ENCODE measurements at places on chromosomes 12 and 14.
A peak's percentile ranks its signal among the peaks of the same experiment; 100 is the strongest.

DNA sequence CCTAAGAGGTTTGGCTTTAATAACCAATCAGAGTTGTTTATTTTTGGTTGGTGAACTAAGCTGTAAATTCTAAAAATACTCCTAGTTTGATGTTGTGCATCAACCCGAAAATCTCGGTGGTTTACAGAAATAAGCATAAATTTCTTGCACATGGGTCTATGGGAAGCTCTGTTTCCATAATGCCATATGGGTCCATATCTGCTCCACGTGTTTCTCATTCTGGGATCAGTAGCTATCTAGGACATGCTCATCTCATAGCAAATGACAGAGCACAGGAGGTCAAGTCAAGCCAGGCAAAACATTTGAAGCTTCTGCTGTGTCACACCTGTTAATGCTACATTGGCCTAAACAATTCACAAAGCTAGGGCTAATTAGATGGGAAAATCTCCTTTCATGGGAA lies 23.1 kb downstream of the NUP37 start:
- no peak for DNase-seq

- no peak for DNase-seq
These were observed 1.5 kb upstream of the STRAP start for GRCh38 chr12:15880721-15881120.

- DNase-seq: peak; percentile 10
These were observed at the start of gene CCDC63 for GRCh38 chr12:110846615-110847566. Gene CCDC63, plus strand, starts transcription at chr12:110846987. Its CDS starts 5,968 bp downstream, at chr12:110852955.

DNA sequence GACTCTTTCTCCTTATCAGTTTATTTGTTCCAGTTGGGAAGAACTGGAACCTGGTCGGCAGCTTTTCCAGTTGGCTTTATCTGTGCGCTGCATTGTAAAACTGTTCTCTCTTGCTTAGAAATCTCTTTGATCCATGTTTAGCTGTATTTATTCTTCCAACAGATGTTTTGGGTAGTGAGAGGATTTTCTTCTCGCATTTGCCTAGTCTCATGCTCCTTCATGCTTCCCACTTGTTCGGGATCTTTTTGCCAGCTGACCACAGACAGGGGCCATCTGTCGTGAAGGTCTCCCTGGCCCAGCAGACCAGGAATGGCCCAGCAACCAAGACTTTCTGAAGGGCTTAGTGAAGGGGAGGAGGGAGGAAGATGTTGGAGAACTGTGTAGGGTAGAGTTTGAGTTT lies 21.6 kb downstream of the NTF3 start:
- no peak for DNase-seq

DNA sequence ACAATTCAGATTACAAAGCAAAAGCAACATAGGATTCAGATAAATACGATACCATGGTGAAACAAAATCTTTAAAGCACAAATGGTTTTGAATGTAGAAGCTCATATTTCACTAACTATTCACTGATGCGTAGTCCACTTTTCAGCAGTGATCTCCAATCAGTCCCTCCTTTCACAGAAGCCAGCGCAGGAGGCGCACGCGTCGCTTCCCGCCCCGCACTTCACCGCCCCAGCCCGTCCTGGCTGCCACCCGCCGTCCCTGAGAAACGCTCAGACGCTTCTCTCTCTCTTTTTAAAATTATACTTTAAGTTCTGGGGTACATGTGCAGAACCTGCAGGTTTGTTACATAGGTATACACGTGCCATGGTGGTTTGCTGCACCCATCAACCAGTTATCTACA lies 19.8 kb upstream of the CHFR start:
- no peak for DNase-seq

DNA sequence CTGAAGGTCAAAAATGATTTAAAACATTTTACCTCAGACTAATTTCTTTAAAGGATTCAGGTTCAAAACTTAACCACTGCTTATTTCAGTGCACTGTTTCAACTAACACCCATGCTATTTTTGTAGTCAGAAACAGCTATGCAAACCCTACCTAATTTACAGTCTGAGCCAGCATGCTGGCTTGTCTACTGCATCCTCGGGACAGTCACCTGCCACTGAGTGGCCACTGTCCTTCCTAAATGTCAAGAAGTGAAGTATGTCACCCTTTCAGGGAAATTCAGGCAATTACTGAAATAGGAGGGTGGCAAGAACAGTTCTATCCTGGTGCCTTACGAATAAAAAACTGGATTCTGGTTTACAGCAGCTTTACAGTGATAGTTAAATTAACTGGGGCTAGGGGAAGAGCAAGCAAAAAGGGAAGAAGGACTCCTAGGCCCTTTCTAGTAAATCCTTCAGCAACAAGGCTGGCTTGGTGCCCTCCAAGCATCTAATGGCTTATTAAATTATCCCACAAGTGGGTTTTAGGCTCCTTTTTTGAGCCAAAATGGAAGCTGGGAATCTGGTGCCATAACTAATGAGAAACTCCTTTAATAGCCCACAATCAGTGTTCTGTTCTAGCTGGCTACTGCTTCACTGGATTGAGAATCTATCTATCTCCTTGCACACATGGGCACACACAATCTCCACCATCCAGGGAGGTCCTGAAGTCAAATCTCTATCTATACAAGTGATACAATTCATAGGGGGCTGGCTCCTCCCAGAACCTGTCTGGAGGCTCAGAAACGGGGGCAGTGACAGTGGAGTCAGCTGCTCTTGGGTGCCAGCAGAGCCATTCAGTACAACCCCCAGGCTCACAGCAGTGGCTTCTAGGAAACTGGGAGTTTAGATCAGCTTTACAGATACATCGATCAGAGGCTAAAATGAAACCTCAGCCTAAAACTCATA lies 43.4 kb downstream of the SH2B3 start:
- DNase-seq: no peak

DNA sequence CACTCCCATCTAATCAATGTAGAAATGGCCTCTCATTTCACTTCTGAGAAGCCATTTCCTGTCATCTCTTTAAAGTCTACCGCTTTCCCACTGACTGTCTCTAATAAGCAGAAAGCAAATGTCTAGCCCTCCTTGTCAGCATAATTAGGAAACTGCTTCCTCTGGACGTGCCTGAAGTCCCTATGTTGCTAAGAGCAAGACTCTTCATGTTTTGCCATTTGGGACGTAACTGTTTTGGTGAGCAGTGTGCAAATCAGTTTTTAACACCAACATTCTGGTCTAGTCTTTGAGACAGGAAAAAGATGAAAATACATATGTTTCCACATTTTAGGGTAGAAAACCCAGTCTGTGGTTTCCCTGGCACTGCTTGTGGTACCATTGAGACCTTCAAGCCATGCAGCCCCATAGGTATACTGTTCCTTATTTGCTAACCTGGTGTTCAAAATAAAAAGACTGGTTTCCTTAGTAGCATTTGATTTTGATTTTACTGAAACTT lies 22.2 kb downstream of the IFNG start:
- DNase-seq: no peak

- DNase-seq: no peak
These were observed 1.7 kb upstream of the NOS1 start for GRCh38 chr12:117363056-117363662.

DNA sequence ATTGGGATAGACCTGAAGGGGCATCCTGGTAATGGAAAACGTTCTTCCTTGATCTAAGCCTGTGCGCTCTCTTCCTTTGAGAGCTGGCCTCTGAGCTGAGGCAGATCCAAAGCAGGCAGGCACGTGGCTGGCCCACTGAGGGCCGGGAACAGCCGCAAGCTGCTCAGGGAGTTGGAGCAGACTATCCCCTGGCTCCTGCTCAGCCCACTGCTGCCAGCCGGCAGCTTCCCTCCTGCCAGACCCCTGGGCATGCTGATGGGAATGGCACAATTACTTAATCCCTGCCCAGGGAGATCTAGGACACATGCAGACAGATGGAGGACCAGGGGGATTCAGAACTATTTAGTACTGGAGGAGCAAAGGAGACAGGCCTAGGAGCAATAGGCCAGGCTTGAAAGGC lies 14.4 kb downstream of the NEUROD4 start:
- no peak for DNase-seq

GRCh38 chr14:34081576-34082136 lies 130.8 kb upstream of the EGLN3 start:
- DNase-seq: no peak

GRCh38 chr12:113858841-113859386 lies 107.2 kb downstream of the RBM19 start:
- DNase-seq: no peak

GRCh38 chr12:15522574-15523187 lies 200.4 kb downstream of the PTPRO start:
- no peak for DNase-seq

DNA sequence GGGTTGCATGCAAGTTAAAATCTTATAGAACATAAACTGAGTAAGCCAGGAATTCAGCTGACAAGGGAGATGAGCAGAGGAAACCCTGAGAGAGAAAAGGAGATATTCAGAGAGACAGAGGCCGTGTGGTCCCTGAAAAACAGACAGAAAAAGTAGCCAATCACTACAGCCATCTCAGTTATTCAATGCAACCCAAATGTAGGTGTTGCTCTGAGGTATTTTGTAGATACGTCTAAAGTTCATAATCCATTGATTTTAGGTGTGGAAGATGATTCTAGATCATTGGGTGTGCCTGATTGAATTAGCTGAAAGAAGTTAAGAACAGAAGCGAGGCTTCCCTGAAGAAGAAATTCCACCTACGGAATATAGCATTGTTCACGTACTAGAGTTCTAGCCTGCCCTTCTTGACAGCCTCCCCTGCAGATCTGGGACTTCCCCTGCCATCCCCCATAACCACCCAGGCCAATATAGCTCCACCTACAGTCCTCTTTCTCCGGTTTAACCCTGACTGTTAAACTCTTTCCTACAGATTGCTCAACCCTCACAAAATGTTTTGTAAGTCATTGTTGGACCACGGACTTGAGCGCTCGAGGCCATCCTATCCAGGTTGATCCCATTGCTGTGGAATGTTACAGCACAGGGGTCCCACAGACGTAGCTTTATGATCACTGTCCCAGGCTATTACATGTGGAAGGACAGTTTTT lies 21.7 kb downstream of the AICDA start:
- no peak for DNase-seq

GRCh38 chr12:130752692-130753230 lies 36.7 kb upstream of the RIMBP2 start:
- no peak for DNase-seq

DNA sequence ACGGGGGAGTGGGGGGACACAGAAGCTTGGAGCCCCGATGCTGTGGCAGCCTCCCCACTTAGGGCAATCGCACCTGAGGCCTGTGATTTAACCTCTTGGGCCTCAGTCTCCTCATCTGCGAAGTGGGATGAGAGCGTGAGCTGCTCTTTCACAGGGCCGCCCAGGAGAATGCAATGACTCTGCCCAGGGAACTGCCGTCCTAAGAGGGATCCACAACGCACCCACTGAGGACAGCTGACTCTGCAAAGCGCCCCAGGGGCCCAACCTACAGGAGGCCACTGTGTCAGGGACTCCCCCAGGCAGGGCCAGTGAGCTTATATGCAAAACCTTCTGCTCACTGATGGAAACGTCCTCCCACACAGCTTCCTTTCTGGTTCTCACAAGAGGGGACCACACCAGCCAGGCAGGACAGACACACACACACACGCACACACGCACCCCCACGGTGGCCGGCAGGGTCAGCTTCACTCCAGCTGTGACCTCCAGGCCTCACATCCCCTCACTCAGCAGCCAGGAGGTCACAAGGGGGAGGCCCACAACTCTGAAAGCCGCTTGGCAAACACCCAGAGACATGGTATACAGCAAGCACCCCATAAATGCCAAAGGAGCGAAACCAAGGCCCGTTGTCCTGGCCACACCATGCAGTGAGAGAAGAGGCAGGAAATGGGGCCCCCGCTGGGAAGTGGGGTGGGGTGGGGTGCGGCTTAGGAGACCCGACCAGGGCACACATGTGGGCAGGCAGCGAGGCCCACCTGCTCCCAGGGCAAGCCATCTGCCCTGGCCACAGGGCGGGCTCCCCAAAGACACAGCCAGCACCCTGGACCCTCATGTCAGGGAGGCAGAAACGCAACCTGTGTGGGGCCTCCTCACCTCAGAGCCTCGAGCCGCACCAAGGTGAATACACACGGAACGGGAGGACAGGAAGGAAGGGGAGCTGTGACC lies 73.3 kb downstream of the NCOR2 start:
- DNase-seq: no peak

DNA sequence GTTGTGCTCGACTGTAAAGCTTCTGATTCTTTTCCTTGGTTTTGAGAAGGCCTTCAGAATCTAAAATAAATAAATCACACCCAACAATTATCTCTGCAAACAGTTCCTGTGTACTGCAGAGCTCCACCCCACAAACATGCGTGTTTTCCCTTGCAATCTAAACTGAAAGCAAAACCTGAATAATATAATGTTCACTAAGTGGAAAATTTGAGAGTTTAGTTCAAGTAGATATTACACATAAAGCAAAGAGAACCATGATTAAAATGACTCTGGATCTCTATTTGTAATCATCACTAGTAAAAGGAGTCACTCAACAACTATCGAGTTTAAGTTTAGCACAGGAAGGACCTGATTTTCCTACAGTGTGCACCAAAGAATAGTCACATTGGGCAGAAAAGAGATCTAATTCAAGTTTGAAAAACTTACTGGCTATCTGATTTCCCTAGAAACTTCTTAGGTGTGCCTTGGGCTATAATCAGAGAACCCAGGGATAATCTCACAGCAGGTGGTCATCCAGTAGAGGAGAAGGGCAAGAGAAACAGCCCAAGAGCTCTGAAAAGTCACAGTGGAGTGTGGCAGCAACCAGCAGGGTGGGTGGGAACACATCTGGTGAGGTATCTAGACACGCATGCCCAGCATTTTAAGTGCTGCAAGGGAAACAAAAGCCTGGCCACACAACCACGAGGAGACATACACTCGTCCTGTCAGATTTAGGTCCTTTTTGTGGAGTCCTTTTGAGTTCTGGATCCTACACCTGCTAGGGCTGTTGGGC lies 25.4 kb downstream of the ATG14 start:
- DNase-seq: no peak

DNA sequence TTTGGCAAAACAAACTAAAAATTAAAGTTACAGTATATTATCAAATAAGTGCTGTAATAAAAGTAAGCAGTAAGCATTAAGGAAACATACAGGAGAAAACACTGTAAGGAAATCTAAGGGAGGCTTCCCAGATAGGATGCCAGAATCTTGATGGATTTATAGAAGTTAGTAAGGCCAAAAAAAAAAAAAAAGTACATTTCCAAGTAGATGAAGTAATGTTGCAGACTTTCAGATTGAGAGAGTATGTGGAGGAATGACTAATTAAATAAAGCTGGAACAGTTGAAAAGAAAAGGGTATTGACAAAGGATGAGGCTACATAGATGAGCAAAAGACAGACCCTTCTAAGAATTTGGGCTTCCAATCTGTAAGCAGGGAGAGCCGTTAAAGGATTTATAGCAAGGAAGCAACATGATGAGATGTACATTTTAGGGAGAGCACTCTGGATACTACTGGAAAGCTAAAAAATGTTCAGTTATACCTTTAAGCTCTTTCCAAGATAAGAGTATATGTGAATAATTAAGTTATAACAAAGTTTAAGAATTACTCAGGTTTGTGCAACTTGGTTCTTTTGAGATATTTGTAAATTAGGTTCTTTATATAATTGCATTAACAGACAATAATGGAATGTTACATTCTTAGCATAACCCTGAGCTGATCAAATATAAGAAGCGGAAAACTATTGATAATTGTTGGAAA lies 87.5 kb upstream of the MON2 start:
- DNase-seq: no peak

- no peak for DNase-seq
These were observed 38.4 kb downstream of the ZFHX2 start for GRCh38 chr14:23513005-23513817.
